C1 segment of cervical spinal cord (tissue), 14 donors: ENCODE measurements at places on chromosomes 6 and 20.

DNA sequence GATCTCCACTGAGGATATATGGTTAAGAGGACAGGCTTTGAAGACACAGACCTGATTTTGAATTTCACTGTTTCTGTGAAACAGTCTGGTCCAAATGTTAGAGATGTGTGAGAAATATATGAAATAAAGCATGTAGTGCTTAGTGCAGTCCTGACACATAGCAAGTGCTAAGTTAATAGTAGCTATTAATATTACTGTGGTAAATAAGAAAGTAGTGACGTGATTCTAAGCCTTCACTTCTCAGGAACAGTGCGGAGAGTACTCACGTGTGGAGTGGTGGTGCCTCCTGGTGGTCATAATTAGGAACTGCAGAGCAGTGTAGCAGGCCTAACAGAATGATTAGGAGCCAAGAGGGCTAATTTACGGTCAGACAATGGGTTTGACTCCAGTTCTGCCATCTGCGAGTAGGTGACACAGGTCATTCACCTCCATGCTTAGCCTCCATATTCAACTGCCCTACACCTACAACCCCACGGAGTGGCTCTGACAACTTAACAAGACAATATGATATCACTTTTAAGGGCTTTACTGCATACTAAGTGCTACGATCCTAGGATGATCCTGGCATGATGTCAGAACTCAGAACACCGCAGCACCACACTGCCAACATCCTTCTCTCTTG is 106.2 kb downstream of the JPH2 start:
- DNase-seq, result peak; percentile 50

- DNase-seq, result no peak
Measured at GRCh38 chr20:61719691-61720347, 345.9 kb downstream of the TAF4 start.

DNA sequence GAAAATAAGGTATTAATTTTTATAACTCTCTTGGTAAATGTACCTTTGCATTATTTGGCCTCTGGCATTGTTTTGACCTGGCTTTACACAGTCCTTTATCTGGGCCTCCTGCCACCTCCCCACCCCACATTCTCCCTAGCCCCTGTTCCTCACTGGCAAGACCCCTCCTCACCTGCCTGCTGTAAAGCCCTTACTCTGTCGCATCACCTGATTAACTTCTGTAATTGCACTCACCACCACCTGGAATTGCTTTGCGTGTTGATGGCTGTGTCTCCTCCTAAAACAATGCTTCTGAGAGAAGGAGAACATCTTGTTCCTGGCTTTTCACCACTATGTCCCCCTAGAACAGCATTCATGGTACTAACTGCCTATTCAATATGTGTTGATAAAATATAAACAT is 24.8 kb downstream of the SNX9 start:
- no peak for DNase-seq

GRCh38 chr6:52642368-52642767 is 28.5 kb upstream of the TMEM14A start:
- no peak for DNase-seq

GRCh38 chr20:31809661-31810060 is 9.5 kb upstream of the MYLK2 start:
- DNase-seq, result no peak

- DNase-seq, result no peak
Measured at GRCh38 chr20:64053841-64054661, 4.6 kb upstream of the SOX18 start.

GRCh38 chr6:19209202-19209601 is 628.0 kb upstream of the ID4 start:
- DNase-seq, result no peak

GRCh38 chr6:14734416-14735340 is 511.2 kb upstream of the JARID2 start:
- no peak for DNase-seq

GRCh38 chr6:12114055-12114503 is 102.0 kb downstream of the HIVEP1 start:
- no peak for DNase-seq

GRCh38 chr6:108947114-108947854 is 99.1 kb downstream of the ARMC2 start:
- DNase-seq, result no peak

DNA sequence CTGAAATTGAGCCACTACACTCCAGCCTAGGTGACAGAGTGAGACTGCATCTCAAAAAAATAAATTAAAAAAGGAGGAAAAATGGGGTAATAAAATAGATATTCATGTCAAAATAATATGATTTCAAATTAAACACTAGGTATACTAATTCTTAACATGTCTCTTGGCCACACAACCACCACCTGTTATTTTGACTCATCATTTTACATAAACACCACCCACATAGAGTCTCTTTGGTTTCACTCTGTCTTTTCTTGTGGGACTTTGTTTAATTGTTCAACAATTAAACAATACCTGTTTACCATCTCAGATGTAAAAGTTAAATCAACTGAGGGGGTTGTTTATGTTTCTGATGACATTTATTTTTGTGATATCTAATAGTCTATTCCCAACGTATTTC is 476.8 kb upstream of the ADGRB3 start:
- DNase-seq, result no peak

DNA sequence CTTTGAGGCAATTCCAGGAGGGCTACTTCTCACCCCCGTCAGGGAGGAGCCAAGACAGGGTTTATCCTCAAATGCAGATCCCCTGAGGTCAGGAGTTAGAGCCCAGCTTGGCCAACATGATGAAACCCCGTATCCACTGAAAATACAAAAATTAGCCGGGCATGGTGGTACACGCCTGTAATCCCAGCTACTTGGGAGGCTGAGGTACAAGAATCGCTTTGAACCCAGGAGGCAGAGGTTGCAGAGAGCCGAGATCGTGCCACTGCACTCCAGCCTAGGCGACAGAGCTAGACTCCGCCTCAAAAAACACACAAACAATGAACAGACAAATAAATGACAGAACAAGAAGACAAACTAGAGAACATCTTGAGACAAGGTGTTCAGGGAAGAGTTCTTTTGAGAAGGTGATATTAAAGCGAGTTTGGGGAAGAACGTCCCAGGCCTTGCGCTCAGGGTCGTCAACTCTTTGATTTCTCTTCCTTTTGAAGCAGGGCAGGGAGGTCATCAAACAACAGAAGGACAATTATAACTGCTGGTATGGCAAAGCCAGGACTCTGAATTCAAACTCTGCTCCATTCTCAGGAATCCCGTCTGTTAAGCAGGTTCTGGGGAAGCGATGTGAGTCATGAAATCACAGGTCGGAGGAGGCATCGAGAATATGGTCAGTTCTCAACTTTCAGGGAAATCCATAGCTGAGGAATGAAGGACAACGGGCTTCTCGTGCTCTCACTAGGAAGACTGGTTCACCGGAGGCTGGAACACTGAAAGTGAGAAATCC is 1.4 kb upstream of the RALY start:
- DNase-seq, result no peak

DNA sequence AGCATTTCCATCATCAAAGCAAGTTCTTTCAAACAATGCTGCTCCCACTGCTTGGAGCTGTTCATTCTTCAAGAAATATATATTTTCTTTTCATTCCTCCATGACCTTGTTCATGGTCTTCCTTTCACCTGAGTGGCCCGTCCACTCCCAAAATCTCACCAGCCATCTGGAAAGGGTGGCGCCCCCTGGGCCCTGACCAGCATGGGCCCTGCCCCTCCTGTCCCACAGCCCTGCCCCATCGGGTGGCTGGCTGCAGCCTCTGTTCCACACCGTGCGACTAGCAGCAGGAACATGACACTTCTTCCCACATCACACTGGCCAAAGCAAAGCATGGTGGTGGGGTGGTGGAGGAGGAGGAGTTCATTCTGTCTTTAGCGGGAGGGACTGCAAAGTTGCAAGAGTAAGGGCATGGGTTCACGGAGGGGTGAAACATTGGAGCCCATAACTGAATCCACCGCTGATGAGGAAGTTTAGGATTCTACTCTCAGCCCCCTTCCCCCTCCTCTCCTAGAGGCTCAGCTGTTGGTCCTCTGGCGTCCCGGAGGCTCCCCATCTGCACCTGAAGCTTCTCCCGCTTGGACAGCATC is 195.2 kb upstream of the SLC24A3 start:
- no peak for DNase-seq

- no peak for DNase-seq
Measured at GRCh38 chr6:13409991-13410390, 77.4 kb downstream of the GFOD1 start.

- no peak for DNase-seq
Measured at GRCh38 chr6:30908700-30909099, 693 bp downstream of the GTF2H4 start.

DNA sequence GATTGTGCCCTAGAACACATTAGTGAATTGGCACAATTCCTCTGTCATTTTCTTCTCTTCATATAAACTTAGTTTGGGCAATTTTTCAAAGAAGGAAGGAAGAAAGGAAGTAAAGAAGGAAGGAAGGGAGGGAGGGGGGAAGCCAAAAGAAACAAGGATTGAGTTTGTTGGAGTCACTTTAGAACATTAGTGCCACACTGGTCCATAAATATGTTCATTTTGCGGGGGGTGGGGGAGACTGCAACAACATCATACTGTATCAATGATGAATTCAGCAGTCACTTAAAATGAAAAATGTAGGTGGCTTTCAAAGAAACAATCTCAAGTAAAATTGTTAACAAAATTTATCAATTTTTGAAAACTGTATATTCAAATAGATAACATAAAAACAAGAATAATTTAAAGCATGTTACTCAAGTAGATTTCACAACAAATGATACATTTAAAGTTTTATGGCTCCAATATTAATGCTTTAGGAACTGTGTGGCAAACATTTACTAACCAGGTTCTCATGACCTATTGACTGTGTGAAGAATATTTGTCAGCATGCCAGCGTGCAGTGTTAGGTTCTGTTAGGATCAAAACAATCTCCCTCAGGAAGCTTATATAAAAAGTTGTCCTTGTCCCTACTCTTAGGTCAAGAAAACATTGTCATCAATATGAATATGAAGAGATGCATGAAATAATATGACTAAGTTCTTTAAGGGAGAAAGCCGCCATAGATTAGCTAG is 208.1 kb upstream of the AGPAT4 start:
- DNase-seq, result no peak

GRCh38 chr6:41523915-41524633 is 22.1 kb upstream of the FOXP4 start:
- no peak for DNase-seq

- no peak for DNase-seq
Measured at GRCh38 chr20:24681634-24682495, 212.4 kb downstream of the SYNDIG1 start.

DNA sequence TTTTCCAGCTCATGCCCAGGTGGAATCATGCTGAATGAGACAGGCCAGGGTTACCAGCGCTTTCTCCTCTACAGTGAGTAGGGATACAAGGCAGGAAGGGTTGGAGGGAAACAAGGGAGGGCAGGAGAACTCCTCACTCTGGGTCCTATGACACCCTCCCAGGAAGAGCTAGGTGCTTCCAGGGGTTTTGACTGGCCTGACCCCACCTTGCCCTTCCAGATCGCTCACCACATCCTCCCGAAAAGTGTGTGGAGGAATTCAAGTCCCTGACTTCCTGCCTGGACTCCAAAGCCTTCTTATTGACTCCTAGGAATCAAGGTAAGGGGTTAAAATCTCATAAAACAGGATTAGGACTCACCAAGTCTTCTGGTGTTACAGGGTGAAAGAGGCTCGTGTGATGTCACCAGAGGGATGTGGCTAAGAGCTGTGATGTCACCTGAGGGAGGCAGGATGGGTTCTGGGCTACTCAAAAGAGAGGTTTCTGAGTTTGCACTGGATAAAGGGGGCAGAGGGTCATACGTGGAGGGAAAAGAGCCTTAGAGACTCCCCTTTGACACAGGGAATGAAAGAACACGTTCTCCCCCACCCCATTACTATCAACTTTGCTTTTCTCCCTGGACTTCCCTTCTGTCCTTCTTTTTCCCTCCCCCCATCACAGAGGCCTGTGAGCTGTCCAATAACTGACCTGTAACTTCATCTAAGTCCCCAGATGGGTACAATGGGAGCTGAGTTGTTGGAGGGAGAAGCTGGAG is 1.9 kb downstream of the APOM start:
- no peak for DNase-seq
